ENCODE measurements at places on chromosomes 13 and 19. TPM values are rescaled to one million over a fixed set of nuclear protein-coding genes. Genes with fewer than 3 reads are reported as not detected.

DNA sequence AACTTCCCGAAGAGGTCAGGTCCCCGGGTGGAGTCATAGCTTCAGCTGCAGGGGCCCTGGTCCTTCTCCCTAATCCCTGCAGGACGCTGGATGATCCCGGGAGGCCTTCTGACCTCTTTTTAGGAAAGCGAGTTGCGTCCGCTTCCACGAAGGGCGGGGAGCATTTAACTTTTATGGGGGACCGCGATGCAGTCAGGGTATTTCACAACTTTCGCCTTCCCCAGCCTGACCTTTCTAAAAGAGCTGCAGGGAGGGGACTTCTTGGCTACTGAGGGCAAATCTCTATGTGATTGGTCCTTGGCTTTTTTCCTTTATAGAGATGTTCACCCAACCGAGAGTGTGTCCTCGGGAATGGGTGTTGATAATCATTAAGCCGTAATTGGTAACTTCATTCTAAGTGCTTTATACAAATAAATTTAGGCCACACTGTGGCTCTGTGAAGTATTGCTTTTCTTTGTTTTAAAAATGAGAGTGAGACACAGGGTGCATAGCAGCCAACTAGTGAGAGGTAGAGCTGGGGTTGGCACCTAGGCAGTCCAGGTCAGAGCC lies 778 bp downstream of the ZNF230 start:
- no peak for DNase-seq

- no peak for DNase-seq
Observed at GRCh38 chr13:42611086-42611779, 37.3 kb downstream of the TNFSF11 start.

Gene TMEM190
- not detected for total RNA-seq

GRCh38 chr19:694481-695351 lies 536 bp downstream of the PRSS57 start:
- DNase-seq, result no peak

Gene ATP8A2
- 0.29 TPM for total RNA-seq

DNA sequence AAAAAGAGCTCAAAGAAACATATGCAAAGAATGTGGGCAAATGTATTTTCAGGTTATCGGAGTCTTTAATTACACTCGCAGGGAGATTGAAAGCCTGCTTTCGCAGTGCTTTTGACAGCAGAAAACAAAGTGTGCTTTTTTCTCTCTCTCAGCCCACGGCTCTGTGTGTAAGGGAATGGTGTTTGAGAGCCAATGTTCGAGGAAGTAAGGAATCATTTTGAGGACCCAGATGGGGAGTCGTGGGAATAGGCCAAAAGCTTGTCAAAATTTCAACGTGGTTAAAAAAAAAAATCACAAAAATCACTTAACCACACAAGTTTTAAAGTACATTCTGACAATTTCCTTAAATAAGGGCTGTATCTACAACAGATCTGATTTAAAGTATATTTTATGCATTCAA lies 197.1 kb upstream of the IRS2 start:
- no peak for DNase-seq
